Pons (tissue), 1 donor: ENCODE measurements at places on chromosomes 2 and 18.

GRCh38 chr2:49248506-49248905 is 94.2 kb upstream of the FSHR start:
- no peak for DNase-seq

GRCh38 chr2:1979138-1979537 is 234.8 kb upstream of the PXDN start:
- no peak for DNase-seq

DNA sequence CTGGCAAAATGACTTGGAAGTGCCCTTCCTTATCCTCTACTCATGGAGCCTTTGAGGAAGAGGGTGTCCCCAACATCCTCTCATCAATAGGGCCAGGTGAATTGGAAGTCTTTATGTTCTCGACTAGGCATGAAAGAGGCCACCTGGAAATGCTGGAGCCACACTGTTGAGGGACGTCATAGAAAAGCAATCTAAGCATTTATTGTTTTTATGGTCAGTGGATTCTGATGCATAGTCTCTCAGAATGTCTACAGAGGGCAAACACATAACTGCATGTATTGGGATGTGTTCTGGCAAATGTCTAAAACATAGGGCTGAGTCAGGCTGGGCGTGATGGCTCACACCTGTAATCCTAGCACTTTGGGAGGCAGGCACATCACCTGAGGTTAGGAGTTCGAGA is 246.6 kb upstream of the SP5 start:
- no peak for DNase-seq

DNA sequence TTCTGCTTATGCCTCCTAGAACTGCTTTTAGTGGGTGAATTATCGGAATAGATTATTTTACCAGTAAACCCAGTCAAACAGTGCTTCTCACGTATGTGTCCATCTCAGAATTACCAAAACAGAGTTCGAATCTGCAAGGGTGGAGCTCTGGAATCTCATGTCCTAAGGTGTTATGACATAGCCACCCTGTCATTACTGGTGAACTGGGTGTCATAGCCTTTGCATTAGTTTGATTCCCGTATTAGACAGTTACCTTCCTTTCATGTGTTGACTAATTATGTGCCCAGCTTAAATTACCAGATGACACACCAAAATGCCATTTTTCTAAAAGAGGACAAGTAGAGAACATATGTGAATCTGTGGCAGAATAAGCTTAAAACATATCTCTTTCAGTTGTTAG is 15.2 kb upstream of the KCNJ13 start:
- no peak for DNase-seq

GRCh38 chr2:191222952-191223351 is 22.3 kb upstream of the MYO1B start:
- DNase-seq, result no peak

- peak; percentile 24 for DNase-seq
Measured at GRCh38 chr18:23053776-23054457, 81.4 kb upstream of the CABLES1 start.

GRCh38 chr2:121721926-121722325 is 14.7 kb downstream of the NIFK start:
- no peak for DNase-seq

DNA sequence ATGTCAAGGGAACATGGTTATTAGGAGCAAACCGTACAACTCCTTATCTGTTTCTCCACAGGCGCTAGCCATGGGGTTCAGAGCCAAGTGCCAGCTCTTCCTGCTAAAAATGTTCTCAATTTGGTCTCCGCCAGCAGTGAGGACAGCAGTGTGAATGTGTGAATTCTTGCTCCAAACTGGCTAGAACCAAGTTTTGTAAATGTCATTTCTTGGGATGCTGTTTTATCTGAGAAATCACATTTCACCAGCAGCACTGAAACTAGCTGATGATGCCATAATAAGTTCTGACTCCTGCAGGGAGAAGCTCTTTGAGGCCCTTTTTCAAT is 140.6 kb upstream of the LGALSL start:
- no peak for DNase-seq

DNA sequence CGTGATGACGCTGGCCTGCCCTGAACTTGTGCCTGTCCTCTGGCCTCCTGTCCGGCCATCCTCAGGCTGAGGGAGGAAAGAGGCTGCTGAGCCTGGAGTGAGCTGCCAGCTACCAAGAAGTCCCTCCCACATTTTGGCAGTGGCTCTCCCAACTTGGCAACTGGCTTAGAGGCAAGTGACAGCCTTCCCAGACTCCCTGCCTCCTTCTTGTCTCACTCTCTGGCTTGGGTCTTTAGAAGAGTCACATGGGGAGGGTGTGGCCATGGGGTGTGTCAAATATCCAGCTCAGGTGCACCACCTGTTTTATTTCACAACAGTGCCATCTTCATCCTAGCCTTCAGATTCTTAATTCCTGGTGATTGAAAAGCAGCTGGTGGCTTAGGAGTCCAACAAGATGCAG is 222.9 kb downstream of the PRKCE start:
- no peak for DNase-seq

- DNase-seq, result no peak
Measured at GRCh38 chr2:119782308-119783027, 22.7 kb downstream of the PTPN4 start.

DNA sequence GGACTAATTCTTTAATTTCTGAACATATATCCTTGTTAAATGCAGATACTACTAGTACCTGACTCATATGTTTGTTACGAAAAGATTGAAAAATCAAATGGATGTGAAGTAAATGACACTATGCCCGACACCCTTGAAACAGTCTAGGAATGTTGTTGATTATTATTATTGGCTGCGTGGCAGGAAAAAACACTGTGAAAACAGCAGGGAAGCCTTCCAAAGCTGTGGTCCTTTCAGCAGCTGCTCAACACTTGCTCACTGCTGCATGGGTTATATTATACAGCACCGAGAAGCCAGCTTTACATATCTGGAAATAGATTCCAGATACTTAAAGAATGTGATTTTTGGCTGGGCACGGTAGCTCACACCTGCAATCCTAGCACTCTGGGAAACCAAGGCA is 26.5 kb downstream of the CRYGD start:
- no peak for DNase-seq

DNA sequence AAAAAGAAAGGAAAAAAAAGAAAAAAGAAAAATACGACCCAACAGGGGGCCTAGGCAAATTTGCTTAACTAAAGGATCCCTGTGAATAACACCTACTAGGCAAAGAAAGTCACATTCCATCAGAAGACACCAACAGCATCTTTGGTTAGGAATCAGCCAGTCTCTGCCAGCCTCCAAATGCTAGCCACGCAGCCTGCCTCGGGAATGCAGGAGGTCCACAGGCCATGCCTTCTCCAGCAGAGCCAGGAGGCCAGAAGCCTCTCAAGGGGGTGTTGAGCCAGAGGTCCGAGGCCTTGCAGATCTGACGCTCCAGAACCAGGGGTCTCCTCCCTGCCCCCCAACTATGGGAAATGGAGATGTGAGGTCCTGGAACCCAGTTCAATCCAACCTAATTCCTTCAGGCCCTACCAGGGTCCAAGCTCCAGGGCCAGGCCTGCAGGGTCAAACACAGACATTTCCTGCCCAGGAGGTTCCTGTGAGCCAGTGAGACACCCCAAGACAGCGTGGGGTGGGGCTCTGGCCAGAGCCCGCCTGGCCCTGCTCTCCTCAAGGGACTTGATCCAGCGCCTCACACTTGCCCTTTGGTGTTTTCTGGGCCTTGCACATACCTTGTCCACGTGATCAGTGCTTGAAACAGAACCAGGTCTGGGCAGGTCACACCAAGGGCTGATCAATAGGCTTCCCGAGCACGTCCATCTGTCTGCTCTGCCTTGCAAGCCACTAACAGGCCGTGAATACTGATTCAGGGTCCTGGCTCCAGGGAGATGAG is 289.6 kb upstream of the ID2 start:
- DNase-seq, result no peak

DNA sequence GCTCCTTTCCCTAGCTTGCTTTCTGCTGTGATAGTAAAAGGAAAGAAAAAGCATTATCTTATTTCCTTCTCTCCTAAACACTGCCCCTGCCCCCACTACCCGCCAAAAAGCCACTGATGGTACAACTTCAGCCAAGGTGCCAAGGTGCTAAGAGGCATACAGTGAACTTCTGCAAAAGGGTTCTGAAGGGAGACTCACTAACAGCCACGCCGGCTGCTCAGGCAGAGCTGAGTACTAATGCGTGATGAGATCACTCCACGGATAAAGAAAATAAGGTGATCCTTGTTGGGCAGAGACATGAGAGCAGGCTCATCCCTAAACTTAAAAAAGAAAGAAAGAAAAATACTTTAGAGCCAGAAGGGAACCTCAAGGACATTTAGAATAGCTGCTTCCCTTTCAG is 60.5 kb upstream of the PXDN start:
- no peak for DNase-seq

GRCh38 chr2:156517419-156517818 is 81.2 kb downstream of the GPD2 start:
- no peak for DNase-seq

DNA sequence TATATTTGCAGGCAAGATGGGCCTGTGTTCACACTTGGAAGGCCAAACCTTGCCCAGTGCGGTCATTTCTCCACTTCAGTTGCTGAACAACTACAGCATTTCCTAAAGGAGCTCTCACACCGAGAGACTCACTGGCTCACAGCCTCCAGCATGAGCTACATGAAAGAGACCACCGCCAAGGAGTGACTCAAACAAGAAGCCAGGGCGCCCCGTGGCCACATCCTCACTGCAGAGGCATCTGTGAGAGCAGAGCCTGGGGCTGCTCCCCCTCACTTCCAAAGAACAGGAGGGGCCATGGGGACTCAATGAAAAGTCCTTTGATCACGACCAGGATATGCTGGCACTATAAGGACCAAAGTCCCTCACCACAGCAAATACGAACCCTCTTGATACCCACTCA is 50.0 kb downstream of the TMEM163 start:
- DNase-seq, result no peak

- DNase-seq, result no peak
Measured at GRCh38 chr2:201203916-201204654, 21.1 kb downstream of the CASP10 start.

- no peak for DNase-seq
Measured at GRCh38 chr2:212726403-212726802, 187.8 kb upstream of the ERBB4 start.

DNA sequence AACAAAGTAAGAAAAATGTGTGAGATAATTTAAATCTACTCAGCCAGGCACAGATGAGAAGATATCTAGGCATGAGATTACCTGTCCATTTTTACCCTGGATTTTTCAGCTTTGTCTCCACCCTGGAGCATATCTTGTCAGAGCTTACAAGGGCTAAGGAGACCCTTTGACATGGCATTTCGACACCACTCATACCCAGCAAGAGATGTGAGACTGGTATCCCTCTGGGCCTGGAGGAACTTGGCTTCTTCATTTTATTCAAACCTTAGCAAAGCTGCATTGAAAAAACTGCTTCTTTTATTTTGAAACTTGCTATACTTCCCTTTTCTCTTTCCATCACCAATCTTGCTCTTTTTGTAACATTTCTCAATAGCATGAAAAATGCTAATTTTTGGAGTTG is 194.9 kb upstream of the HNMT start:
- no peak for DNase-seq

DNA sequence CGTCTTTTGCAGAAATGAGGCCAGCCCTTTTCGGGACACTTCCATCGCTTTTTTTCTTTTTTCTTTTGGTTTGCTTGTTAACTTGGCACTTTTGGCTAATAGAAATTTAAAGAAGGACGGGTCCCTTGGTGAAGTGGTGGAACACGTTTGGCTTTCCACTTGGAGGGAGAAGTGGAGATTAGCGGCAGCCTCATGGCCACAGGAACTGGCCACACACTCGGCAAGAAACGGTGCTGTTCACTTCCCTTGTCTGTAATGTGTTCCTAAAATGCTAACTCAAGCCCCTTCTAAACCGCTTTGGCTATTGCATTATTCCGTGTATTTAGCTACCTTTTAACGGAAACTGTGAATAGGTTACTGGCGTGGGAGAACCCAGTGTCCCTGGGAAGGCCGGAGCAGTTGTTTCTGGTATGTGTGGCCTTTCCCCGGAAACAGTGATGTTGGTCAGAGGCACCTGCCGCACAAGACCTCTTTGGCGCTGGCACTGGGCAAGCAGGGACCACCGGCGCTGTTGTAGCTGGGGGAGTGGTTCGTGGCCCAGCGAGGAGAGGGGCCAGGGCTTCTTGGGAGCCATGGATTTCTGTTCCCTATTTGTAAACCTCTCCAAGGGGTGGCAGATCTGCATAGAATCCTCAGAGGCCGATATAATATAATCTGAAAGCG is 981 bp downstream of the RAMP1 start:
- DNase-seq, result peak; percentile 39

- no peak for DNase-seq
Measured at GRCh38 chr2:149365931-149366583, 35.7 kb downstream of the LYPD6 start.

DNA sequence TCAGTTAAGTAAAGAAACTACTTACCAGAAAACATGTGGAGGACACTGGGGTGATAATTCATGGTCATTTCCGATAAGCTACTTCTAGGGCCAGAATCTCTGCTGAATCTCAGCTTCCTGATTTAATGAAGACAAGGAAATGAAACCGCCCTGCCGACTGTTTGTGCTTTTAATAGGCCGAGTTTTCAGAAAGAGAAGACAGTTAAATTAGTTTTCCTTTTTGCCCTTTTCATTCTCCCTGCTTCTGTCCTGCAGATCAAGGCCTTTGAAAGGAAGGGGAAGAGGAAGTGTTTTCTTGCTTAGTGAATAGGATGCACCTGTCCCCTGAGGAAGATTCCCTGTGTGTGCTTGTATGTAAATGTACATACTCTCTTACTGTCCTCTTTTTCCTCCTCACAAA is 126.6 kb downstream of the SH3RF3 start:
- peak; percentile 79 for DNase-seq

GRCh38 chr2:161418275-161418714 is 2.2 kb downstream of the TBR1 start:
- no peak for DNase-seq

DNA sequence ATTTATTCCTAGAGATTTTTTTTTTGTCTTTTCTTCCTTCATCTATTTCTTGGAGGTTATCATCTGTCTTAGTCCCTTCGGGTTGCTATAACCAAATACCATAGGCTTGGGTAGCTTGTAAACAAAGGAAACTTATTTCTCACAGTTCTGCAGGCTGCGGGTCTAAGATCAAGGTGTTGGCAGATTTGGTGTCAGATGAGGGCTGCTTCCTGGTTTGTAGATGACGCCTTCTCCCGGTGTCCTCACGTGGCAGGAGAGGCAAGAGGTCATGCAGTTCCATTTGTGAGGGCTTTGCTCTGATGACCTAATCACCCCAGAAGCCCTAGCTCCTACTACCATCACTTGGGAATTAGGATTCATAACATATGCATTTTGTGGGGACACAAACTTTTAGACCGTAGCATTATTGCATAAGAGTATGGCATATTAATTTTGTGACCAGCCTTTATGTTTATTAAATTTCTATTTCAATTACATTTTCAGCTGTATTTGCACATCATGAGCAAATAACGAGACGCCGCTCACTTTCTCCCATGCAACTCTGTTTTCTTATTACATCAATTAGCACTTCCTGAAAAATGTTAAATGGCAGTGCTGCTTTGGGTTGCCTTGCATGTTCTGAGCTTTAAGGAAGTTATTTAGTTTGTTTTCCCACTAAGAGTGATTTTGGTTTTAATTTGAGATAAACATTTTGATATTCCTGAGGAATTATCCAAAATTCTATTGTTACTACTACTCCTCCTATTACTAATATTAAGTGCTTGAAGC is 246.4 kb upstream of the HDAC4 start:
- DNase-seq, result no peak
